ENCODE measurements at places on chromosomes 7 and 10.

- no peak for DNase-seq
These were observed 33.7 kb upstream of the TMEM26 start for GRCh38 chr10:61486738-61487396.

- no peak for DNase-seq
These were observed 1.6 kb downstream of the FRMD4A start for GRCh38 chr10:14328881-14329672.

- DNase-seq: no peak
These were observed 174.1 kb downstream of the RPS24 start for GRCh38 chr10:78207776-78208175.

DNA sequence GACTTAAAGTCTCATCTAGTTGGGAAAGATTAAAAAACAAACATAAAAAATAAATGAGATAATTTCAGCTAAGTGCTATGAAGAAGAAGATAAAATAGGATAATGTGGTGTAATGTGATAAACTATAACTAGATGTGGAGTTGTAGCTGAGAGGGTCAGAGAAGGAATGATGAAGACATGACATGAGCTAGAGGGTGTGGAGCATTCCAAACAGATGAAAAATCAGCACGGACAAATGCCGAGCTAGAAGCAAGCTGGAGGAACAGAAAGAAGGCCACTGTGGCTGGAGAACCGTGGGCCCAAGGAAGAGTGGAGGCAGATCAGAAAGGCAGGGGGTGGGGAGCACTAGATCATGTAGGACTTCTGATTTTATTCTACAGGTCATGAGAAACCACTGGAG lies 70.6 kb downstream of the CDK6 start:
- no peak for DNase-seq

DNA sequence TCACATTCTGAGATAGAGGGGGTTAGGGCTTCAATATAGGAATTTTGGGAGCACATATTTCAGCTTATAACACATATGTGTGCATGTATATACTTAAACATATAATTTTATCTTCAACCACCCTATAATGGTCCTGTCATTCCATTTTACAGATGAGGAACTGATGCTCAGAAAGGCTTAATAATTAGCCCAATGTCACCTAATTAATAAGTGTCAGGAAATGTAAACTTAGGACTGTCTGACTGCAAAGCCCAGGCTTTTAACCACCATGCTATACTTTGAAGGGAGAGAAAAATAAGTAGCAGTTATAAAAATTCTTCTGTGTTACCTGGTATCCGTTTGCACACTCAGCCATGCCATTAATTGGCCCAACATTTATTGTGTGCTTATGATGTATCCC lies 172.6 kb downstream of the SKIDA1 start:
- DNase-seq: no peak

DNA sequence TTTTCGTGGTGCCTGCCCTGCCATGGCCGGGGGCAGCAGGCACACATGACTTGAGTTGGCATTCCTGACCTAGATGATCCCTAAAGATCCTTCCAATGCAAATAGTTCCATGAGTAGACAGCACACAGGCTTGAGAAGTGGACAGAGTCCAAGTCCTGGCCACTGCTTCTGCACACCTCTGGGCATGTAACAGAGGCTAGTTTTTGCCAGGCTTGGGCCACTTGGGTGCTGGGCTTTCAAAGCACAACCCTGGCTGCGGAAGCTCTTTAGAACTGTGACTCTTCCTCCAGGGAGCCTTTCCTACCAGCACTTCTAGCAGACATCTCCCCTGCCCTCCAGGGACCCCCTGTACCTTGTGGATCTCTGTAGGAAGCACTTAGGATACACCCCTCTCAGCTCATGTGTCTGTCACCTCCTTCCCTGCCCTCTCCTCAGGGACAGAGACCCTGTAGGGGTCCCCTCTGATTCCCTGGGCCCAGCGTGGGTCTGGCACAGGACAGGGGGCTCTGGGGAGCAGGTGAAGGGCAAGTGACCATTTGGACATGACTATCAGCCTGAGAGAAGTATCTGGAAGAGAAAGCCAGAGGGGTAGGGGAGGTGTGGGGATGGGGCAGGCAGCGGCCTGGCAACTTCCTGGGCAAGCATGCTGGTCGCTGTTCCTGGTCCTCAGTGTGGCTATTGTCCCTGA lies 36.2 kb downstream of the ZCCHC24 start:
- no peak for DNase-seq

GRCh38 chr7:36273836-36274235 lies 115.8 kb upstream of the ANLN start:
- DNase-seq: no peak

DNA sequence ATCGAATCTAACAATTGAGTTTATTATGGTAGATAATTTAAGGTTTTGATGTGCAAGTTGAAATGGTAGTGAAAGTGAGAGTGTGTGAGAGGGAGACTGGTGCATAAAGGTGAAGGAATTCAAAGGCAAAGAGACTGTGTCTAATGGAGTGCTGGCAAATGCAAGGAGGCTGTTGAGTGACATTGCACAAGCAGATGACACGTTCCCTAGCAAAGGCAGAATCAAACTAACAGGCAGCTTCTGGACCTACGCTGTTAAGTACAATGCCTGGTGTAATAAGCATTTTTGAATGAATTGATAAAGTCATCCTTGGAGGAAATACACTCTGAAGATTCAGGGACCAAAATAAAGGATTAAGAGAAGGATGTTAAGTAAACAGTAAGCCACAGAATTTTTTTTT lies 11.7 kb upstream of the GPR141 start:
- DNase-seq: no peak
